NAMALWA (cell line): ENCODE measurements at places on chromosomes 13 and 19.

GRCh38 chr13:32176696-32177095, 138.5 kb downstream of the ZAR1L start:
- DNase-seq, result no peak

- DNase-seq, result no peak
Measured at GRCh38 chr13:91516799-91517198, 118.4 kb downstream of the GPC5 start.

- no peak for DNase-seq
Measured at GRCh38 chr19:54612428-54612827, 17.9 kb upstream of the LILRB1 start.

GRCh38 chr19:49157445-49158224, at the start of gene TRPM4:
Gene TRPM4, plus strand, starts transcription at chr19:49157792. Its CDS starts 75 bp downstream, at chr19:49157867.
- DNase-seq, result no peak

DNA sequence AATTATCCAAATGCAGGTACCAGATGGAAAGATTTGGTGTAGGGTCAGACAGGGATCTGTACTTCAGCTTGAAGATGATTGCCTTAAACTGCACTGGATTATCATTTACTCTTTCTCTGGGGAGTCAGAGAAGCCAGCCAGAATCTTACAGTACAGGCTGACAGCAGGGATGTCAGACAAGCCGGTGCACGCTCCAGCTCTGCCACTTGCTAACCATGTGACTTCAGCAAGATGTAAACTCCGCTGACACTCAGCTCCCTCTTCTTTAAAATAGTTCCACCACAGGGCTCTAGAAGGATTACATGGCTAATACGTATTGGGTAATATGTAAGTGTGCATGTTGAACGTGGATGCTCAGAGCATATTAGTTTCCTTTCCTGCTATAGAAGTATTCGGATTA, 251.4 kb upstream of the MAB21L1 start:
- DNase-seq, result no peak

DNA sequence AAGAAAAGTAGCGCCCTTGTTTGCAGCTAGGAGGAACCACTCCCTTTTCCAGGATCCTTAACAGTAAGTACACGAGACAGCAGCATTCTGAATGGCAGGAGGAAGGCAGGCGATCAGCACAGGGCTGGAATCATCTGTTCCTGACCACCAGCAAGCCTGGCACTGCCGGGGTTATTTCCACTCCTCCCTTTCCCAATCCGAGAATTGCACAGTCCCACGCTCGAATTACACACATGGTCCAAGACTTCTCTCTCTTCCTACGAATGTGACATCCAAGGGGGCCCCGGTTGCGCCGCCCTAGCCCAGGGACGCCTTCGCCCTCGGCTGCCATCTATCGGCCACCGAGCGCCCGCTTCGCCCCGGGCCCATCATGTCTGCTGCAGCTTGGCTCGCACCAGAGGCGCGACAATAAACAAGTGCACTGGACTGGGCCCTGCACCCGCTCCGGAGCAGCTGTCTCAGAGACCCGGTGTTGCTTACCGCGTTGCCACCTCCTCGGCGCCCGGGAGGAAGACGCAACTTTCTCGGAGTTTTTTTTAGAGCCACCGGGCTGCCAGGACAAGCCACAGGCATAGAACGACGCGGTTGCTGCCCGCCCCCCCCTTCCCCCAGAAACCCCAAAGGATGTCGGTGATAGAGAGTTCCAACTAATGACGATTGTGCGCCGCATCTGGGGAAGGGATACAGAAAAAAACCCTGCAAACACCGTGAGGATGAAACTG, at the start of gene SLITRK5:
TSS of gene SLITRK5 (plus strand) at position 341 of the 722 bp plus-strand sequence. CDS start 4,018 bp downstream, outside the sequence.
- DNase-seq, result peak; percentile 69
